ENCODE measurements at places on chromosomes 2 and 18.
A peak's percentile ranks its signal among the peaks of the same experiment; 100 is the strongest.

DNA sequence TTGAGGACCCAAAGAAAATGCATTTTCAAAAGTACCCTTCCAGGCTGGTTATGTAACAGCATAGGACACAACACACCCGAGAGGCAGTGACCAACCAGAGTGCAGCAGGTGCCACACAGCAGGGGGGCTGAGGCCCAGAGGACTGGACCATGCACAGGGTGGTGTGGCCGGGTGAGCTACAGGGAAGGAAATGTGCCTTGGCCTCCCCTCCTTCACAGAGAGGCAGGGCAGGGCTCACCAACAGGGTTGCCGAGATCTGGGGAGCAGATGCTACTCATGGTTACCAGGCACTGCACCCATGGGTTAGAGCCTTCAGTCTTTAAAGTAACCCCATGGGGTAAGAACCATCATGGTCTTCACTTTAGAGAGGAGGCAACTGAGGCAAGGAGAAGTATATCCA, 158.4 kb downstream of the MSH2 start:
- no peak for DNase-seq

- no peak for DNase-seq
These were observed 75.7 kb downstream of the ADAM23 start for GRCh38 chr2:206518997-206519396.

DNA sequence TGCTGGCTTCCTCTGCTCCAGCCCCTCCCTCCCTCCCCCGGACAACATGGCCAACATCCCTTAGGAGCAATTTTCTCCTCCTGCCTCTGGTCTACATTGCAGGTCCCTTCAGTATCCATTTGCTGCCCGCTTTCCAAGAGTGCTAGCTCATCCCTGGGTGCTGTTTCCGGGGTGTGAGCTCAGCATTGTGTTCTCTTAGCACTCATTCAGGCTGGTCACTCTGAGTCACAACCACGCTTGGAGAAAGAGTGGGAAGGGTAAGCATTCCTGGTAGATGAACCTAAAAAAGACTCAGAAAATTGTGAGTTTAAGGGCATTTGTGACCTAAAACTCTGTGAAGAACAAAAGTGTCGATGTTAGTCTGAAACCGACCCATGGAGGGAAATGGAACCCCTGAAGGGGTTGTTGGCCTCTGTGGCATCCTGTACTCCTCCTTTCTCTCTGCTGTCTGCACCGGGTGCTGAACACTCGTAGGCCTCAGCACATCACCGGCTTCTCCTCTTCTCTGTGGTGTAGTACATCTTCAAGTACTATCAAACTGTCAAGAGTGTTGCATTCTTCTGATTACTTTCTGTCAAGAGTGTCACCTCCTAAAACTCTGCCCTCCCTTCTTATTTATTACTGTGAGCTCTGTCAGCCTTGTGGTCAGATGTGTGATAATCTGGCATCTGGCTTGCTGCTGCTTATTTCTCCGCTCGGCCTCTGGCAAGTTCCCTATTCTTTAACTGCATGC, 73.0 kb downstream of the CTNNA2 start:
- DNase-seq, result no peak

DNA sequence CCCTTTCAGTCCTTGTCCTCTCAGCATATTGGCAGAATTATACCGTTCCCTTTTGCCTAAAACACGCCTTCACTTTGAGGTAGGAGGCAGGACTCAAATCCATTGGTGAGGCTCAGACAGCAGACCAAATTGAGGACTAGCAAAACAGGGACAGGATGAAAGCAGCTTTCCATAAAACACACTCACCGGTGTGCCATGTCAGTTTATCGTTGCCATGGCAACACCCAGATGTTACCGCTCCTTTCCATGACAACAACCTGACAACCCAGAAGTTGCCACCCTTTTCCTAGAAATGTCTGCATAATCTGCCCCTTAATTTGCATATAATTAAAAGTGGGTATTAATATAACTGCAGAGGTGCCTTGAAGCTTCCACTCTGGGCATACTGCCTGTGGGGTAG, 730.4 kb downstream of the METTL4 start:
- DNase-seq, result no peak

DNA sequence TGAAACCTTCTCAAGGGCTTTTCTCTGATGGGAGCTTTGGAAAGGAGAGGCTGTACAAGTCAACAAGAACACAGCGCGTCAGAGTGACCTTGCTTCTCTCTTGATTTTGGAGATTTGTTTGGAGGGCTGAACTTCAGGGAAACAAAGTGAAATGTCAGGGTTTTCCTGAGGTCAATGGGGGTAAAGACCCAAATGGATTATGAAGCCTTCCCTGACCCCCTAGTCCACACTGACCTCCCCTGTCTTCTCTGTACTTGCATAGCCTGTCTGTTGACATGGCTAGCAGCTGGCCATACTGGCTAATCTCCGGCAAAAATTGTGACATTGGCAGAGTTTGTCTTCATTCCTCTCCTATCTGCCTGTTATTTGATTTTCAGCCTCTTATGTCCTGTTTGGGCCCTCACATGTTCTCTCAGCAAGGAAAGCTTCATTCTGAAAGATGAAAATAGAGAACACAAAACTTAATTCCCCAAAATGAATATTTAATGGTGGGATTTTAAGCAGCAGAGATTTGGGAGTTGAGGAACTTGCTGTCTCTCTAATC, 149.3 kb upstream of the HAAO start:
- no peak for DNase-seq

DNA sequence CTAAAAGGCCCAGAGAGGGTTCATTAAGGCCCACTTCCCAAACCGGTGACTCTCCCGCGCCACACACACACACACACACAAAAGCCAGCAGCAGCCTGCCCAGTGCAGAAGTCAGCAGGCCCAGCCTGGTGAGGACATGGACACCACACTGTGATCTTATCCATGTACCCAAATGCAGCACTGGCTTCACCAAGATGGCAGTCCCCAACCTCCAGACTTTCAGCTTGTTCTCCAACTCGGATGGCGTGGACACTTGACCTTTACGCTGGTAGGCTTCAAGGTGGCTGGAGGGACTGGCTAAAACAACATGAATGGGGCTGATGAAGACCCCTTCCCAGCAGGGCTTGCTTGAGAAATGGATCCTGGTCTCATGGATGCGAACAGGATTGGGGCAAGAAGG, 50.4 kb downstream of the TNS1 start:
- no peak for DNase-seq

- DNase-seq, result no peak
These were observed 14.7 kb downstream of the LINC00305 start for GRCh38 chr18:64134044-64134747.

DNA sequence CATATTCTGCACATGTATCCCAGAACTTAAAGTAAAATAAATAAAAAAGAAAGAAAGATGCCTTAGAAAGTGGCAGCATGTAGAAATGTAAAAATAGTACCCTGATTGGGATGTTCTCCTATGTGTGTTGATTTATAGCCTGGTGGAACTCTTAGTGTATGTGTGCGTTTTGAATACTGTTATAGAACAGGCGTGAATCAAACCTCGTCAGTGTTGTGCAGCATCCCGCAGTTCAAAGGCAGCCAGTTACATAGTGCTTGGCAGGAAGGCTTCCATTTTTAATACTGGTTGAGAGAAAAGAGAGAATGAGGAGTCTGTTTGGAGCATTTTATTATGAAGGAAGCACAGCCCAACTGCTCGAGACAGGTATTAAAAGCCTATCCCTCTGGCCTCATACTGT, 49.4 kb downstream of the TANC1 start:
- no peak for DNase-seq

DNA sequence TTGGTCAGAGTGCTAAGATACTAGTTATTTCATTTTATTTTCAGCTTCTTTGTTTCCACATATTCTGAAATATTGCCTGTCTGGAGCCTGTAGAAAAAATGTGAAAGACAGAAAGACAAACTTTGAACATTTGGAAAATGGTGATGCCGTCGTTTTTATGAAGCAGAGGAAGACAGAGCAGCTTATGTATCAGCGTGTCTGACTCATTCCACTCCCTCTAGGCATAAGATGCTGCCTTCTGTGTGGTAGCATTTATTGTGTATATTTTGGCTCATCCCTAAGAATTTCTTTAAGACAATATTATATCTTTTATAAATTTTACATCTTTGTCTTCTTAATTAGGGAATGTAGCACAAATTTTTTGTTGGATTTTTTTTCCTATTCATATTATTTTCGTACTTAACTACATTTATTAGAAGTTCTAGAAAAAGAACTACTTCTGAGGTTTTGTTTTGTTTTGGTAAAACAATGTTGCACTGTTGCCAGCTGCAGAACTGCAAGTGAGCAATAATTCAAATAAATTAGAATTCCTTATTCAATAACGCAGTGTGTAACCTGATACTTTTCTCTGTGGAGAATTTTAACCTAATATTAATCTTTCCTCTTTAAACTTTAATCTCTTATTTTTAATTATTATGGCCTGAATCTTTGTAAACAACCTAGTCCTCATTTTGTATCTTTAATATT, 300.4 kb downstream of the ZNF407 start:
- no peak for DNase-seq

DNA sequence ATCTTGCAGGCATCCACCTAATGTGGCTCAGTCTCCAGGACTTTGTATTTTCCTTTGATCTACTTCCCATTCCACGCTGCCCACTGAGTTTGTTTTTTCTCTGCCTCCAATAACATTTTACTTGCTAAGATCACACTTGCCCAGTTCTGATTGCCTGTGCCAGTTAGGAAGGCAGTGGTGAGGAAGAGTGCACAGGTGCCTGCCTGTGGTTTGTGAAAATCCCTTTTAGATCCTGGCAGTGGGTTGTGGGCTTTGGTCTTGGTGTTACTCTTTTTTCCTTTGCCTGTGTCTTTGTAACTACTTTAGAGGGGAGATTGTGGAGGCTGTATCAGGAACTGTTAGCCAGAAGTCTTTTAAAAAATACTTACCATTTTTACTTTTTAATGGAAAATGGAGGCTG, 36.9 kb upstream of the KCNG2 start:
- no peak for DNase-seq

DNA sequence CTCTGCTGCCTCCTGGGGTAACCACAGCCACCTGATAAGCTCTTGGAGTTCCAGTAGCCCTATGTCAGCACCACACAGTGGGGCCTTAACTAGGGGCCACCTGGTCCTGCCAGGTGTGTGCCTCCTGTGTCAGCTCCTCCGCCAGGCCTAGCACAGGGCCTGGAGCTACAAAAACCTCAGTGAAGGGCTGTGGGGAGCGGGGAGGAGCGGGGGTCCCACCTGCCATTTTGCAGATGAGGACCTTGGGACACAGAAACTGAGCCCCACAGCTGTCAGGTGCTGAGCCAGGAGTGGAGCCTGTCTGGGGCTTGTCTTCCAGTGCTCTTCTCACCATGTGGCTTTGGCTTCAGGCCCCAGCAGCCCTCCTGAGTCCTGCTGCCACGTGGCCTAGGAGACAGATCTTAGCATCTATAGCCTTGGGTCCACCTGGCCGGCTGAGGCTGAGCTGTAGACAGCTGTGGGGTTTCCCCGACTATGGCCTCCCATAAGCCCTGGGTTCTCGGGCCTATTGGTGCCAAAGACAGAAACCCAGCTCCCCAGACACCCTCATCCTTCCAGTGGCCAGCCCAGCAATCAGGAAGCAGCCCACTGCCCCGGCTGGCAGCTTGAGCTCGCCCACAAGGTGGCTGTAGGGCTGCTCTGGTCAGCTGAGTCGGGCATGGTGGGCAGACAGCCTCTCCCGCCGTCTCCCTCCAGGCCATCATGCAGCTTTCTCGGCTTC, 104.5 kb upstream of the MCFD2 start:
- no peak for DNase-seq

DNA sequence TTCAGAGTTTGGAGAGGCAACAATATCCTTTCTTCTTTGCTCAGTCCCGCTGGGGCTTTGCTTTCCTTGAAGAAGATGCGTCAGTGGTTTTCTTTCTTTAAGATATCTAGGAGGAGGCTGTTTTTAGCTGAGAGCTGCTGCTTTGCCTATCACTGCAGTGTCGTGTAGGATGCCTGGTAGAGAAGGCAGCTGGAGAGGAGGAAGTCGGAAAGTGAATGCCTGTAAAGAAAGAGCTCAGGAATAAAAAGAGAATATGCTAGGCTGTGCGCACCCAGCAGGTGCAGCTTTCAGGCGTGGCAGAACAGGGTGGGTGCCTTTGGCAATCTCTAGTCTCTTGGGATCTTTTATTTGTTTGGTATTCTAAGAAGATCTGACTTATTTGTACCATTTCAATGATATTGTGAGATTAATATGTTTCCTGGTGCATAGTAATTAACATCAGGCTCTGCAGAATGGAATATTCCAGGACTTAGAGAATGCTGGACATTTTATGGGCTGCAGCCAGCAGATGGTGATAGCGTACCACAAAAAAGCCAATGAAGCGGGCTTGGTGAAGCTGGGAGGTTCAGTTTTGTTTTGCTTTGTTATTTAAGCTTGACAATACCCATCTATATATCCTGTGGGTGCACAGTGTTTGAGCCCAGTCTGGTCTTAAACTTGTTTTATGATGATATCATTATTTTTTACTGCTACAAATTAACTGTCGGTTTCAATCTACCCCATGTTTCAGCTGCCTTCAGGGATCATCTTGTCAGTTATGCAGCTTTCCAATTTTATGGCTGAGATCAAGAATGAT, 34.9 kb downstream of the CAVIN2 start:
- no peak for DNase-seq

DNA sequence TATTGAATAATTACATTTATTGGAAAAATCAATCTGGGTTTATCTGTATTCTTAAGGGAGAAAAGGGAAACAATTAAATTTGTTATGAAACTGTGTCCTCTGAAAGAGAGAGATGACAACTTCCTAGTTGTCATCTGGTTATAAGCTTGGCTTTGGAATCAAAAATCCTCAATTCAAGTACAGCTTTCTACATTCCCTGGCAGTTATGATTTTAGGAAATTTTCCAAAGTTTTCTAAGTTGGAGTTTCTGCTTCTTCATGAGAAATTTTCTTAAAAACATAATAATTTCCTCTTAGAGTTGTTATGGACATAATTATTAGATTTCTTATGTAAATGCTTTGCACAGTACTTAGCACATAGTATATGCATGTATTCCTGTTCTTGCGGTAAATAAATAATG, 625.6 kb upstream of the SLC39A10 start:
- DNase-seq, result no peak

DNA sequence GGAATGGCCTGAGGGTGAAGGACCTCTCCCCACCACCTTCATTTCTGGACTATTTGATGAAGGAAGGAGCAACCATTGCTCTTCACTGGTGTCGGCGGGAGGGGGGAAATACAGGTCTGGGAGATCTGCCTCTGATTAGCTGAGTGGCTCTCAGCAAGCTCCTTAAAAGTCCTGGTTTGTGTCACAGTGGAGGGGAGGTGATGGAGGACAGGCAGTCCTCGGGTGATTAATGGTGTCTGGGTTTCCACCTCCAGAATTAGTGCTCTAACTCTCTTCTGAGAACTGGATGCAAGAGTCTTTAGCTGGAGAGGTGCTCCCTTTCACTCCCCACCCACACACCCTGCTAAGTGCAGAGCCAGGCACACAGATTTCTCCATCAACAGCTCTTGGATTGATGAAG, 83.2 kb downstream of the TTC32 start:
- DNase-seq, result no peak

- peak; percentile 30 for DNase-seq
These were observed 84.8 kb downstream of the SH3RF3 start for GRCh38 chr2:109213646-109214433.

- DNase-seq, result no peak
These were observed 6.9 kb upstream of the EPB41L5 start for GRCh38 chr2:120005834-120006521.

All from activated CD4-positive, alpha-beta T cell treated with anti-CD3 and anti-CD28 coated beads for 1 hour (primary cell).